ENCODE measurements at places on chromosomes 6 and 20.
A peak's percentile ranks its signal among the peaks of the same experiment; 100 is the strongest.

DNA sequence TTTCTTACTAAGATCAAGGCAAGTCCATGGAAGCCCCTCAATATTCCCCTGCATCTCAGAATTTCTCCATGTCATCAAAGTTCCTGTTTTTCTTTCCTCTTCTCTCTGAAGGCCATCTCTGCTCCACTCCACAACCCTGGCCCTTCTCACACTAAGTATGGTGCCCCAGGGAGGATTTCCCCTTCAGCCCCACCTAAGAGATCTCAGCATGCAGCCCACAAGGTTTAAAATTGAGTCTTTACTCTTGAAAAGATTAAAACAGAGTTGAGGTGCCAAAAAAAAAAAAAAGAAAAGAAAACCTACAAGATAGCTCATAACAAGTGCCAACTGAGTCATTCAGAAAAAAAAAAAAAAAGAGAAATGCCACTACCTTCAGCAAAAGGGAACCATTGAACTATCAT lies 36.5 kb upstream of the TNFAIP3 start:
- no peak for DNase-seq

GRCh38 chr20:20051767-20052073 lies 546 bp downstream of the CRNKL1 start:
- no peak for DNase-seq

GRCh38 chr6:43075670-43076463 lies at the start of gene PTK7:
PTK7 (plus strand) TSS chr6:43076314; CDS start chr6:43076489, 175 bp downstream.
- no peak for DNase-seq

DNA sequence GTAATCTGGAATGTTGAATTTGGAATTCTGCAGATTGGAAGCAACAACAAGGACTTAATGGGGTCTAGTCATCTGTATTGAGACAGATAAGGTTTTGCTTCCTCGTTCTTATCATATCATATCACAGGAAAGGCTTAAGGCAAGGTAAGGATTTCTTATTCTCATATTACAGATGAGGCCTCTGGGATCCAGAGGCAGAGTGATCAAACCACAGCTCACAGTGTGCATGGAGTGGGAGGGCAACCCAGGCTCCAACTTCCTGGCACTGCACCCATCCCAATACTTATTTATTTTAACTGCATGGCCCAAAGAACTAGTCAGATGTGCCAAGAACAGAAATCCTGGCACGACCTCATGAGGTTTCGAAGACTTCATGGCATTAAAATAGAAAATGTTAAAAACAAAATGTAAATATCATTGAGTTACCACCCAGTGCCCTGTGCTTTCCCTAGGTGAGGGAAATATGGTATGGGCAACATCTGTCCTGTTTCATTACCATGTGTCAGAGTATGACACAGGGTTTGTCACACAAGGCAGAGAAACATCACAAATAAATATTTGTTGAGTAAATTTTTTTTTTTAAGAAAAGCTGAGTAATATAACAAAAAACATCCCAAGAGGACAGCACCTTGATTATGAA lies 191.9 kb downstream of the ISM1 start:
- DNase-seq: no peak

DNA sequence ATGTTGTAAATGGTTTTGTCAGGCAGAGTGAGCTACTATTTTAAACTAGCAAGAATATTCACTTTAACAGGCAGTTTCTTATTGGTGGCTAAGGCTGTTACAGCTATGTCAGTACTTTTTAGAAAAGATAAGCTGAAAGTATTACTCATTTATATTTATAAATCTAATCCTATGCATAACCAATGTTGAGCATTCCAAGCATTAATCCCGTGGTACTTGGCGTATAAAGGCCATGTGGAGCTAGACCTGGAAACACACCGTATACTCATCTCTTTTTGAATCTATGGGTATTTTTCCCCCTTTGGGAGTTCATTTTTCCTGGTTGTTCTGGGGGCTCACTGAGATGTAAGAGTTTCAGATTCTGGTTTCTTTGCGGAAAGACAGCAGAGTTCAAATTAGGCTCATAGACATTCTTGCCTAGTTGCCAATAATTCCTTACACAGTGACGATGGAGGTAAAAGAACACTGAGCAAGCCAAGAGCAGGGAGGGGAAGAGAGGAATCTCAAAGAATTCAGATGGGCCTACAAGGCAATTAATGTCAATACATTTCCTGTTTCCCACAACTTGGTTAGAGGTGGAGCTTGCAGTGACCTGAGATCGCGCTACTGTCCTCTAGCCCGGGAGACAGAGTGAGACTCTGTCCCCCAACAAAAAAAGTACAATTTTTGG lies 211.5 kb downstream of the SOX4 start:
- no peak for DNase-seq

DNA sequence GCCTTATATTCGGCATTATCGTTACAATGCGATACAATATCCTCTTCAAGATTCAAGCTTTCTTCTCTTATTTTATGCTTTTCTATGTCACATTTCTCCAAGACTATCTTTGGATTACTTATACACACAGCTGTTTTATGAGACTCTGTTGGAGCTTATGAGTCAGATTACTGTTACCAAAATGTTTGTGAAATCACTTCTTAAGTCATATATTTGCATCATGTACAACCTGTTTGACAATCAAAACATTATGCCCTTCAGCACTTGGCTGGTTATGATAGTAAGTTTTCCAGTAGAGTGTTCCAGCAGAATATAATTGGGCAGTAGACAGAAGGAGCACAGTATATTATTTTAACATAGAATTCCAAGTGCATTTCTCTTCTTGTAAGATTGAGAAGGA lies 35.2 kb downstream of the BMP6 start:
- DNase-seq: no peak

GRCh38 chr20:24960861-24961260 lies 11.8 kb downstream of the CST7 start:
- no peak for DNase-seq

DNA sequence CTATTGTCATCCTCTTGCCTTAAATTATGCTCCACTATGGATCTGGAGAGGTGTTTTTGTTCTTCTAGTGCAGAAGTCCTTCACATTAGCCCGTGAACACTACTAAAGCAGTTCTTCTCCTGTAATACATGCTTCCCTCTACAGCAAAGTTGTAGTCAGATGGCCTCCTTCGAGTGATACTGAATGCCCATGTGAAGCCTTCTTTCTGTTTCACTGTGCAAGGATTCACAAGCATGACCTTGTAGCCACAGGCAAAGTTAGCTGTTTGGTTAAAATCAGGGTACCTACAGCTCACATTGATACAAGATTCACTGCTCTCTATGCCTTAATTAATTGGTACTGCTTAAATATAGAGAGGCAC lies 47.6 kb downstream of the ARHGAP18 start:
- no peak for DNase-seq

DNA sequence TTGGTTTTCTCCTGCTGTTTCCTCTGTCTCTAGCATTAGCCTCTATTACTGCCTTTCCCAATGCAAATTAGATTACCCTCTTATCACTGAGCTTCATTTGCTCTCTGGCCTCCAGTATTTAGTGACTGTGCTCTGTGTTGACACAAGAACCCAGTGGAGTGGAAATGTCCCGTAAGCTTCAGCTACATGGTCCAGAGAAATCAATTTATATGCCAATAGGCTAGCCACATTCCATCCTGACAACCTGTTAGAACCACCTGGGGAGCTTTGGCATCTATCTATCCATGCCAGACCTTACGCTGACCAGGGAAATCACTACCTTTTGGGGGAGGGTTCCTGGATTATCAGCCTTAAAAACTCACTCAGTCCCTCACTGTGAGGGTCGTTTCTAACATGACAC lies 459.6 kb downstream of the UTRN start:
- no peak for DNase-seq

- DNase-seq: no peak
These were observed 7.1 kb downstream of the CALHM6 start for GRCh38 chr6:116468293-116468692.

DNA sequence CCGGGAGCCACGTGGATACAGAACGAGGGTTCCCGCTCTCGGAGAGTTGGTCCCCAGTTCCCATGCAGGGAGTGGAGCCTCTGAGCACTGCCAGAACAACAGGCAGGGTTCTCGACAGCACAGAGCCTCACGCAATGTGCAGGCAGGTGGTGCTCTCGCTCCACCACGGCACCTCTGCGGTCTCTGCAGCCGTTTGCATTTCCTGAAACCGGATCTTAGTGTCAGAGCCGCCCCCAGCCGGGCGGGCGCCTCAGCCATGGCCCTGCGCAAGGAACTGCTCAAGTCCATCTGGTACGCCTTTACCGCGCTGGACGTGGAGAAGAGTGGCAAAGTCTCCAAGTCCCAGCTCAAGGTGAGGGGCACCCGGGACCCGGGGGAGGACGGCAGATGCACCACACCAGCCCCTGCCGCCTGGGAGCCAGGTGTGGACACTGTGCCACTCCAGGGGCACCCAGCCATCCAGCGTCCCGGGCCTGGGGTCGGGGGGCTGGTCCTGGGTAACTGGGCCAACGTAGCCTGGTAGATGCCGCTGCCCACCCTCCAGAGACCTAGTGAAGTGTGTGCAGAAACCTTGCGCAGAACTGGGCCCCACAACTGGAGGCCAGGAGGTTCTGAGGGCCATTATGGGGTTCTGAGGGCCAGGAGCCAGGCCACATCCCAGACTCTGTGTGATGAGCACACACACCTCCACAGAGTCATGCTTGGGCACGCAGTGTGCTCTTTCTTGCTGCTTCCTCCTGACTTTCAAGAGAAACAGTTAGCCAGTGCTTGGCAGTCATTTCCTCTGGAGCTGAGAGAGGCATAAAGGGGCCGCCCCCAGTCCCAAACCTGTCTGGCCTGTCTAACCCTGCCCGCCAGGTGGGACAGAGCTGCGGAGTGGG lies at the start of gene DEF6:
Gene DEF6, plus strand, starts transcription at position 218 of the 881 bp plus-strand sequence. Its CDS starts 39 bp downstream, at position 257.
- peak; percentile 85 for DNase-seq

- DNase-seq: no peak
These were observed 28.9 kb downstream of the PLG start for GRCh38 chr6:160730911-160731310.

DNA sequence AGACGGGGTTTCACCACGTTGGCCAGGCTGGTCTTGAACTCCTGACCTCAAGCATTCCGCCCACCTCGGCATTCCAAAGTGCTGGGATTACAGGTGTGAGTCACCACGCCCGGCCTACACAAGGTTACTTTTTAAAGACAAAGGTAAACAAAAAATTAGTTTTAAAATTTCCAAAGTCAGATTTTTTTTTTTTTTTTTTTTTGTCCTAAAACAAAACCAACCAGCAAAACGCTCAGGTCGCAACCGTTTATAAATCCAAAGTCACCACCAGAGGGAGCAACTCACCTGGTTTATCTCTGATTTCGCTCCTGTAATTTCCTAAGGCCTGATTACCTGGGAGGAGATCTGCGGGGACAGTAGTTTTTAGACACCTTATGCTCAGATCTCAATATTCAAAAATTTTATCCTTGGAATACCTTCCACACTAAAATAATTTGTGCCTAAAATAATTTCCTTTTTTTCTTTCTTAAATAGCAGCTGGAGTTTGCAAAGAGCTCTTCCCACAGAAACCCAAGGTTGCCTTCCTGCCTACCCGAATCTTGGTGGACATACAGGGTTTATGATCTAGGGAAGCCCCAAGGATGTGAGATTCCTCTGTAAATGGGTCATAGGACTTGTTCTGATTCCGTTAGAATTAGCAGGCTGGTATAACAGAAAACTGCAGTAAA lies 19.8 kb upstream of the TREM1 start:
- no peak for DNase-seq

DNA sequence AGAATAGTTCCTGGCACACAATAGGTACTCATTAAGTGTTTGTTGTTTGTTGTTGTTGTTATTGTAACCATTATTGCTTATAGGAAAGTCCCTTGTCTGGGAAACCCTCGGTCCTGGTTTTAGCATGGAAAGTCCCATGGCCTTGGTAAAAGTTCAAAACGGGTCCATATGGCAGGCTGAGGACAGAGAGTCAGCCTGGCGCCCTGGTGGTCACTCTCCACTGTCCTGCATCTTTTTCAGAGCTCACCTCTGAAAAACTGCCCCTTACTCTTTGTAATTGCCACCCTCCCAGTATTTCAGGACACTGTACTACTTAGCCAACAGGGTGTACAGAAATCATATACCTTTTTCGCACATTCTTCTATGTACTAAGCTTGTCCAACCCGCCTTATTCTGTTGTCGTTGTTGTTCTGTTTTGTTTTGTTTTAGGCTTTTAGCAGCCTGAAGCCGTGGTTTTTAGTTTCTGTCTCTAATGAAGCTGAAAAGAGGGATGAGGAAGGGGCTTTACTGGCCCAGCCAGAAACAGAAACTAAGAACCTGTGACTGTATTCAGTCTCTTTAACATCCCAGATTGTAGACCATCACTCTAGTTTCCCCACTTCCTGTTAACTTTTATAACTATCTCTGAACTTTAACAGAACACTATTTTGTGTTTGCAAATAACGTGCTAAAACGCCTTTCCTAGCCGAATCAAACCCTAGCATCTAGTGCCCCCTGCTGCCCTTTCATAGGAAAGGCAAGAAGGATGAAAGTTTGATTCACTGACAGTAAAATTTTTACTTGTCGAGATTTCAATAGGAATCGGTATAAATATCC lies 7.6 kb upstream of the TMEM14A start:
- peak; percentile 21 for DNase-seq

GRCh38 chr6:49906526-49906925 lies 40.2 kb upstream of the CRISP1 start:
- DNase-seq: no peak

DNA sequence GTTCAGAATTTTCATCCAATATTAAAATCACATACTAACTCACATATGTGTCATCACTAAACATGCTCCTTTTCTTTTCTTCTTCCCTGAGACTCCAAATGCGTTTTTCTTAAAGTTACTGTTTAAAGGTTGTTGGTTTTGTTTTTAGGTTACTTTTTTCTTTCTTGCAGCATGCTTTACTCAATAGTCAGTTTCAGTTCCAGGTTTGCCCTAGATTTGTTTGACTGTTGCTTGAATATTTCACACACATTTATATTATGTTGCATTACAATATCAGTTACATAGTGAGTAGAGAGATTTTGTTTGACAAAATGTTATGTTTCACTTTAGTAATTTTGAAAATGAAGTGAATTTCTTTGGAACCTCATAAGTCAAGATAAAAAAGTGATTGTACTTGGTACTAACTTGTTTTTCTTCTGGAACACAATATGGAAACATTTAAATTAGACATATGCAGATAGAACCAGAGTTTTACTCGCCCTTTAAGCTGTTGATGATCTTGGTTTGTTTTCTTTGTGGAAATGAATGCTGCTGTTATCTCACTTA lies 27.3 kb downstream of the FNDC1 start:
- no peak for DNase-seq

- no peak for DNase-seq
These were observed 20.8 kb downstream of the GFOD1 start for GRCh38 chr6:13466304-13467215.

DNA sequence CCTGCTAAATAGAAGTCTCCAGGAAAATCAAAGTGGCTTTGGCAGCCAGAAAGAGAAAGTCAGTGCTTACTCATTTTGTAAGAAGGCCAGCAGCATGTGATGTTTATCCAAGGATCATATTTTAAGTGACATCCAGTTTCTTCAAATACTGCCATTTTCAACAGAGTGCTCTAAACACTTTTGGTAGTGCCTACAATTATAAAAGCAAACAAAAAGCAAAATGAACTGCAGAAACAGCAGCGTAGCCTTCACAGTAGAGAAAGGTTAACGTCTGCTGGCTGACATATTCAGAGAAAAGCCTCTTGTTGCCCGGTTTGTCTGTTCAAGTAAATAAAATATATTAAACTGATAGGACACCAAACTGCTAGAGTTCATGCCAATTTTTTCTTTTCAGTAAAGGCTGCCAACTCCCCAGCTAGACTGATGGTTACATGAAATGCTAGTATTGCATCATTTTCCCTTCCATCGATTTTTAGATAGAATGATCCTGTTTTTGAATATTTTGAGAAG lies 705.7 kb upstream of the SLC35B3 start:
- DNase-seq: no peak

- DNase-seq: no peak
These were observed 6.0 kb upstream of the MRAP2 start for GRCh38 chr6:84027340-84028181.

GRCh38 chr6:30907758-30908591 lies at the start of gene GTF2H4:
GTF2H4 (plus strand) TSS chr6:30908207.
- peak; percentile 92 for DNase-seq

- DNase-seq: no peak
These were observed 99.8 kb upstream of the FOXA2 start for GRCh38 chr20:22684072-22684762.
